Putamen (tissue), 1 donor: ENCODE measurements at places on chromosomes 3 and 15.

- no peak for DNase-seq
These were observed 140.1 kb downstream of the STAC start for GRCh38 chr3:36520241-36521006.

GRCh38 chr15:85583923-85584390 lies 203.6 kb downstream of the AKAP13 start:
- DNase-seq, result no peak

- DNase-seq, result no peak
These were observed 114.4 kb downstream of the MBNL1 start for GRCh38 chr3:152383136-152383606.

- peak; percentile 37 for DNase-seq
These were observed 104.2 kb upstream of the RAD18 start for GRCh38 chr3:9067352-9067975.

- no peak for DNase-seq
These were observed 43.8 kb upstream of the TLE3 start for GRCh38 chr15:70141376-70142071.

GRCh38 chr3:158463556-158463955 lies 107.4 kb upstream of the MLF1 start:
- no peak for DNase-seq

- no peak for DNase-seq
These were observed 123.8 kb upstream of the FEZF2 start for GRCh38 chr3:62497156-62497555.

GRCh38 chr3:11084098-11084497 lies 70.2 kb upstream of the HRH1 start:
- no peak for DNase-seq

DNA sequence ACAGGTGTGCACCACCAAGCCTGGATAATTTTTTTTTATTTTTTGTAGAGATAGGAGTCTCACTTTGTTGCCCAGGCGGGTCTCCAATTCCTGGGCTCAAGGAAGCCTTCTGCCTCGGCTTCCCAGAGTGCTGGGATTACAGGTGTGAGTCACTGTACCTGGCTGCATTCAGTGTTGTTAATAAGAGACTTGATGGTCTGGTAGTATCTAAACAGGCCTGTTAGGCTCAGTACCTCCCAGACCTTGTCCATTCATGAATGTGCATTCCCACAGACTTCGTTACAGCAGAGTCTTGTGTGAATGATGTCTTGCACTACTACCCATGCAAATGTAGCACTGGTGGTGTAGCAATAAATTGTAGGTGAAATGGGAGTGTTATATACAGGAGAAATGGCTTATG lies 17.7 kb downstream of the CMTM8 start:
- no peak for DNase-seq
